ENCODE measurements at places on chromosomes 1 and 21.

GRCh38 chr1:161198897-161199431 is at the start of gene ADAMTS4:
Gene ADAMTS4 (minus strand): TSS chr1:161199054. CDS start chr1:161198627, 427 bp downstream.
- DNase-seq: no peak

DNA sequence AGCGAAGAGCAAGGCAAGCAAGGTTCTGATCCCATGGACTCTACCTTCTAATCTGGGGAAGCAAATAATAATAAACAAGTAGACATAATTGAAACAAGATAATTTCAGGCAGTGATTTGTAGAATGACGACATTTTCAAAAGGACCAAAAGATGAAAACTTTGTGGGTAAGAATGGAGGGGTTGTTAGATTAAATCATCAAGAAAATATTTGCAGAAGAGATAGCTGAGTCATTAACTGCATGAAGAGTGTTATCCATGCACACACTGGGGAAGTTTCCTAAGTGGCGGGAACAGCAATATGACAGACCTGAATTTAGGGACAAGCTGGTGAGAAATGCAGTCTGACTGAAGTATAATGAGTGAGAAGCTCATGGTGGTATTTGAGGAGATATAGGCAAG is 583.1 kb upstream of the RGS18 start:
- no peak for DNase-seq

DNA sequence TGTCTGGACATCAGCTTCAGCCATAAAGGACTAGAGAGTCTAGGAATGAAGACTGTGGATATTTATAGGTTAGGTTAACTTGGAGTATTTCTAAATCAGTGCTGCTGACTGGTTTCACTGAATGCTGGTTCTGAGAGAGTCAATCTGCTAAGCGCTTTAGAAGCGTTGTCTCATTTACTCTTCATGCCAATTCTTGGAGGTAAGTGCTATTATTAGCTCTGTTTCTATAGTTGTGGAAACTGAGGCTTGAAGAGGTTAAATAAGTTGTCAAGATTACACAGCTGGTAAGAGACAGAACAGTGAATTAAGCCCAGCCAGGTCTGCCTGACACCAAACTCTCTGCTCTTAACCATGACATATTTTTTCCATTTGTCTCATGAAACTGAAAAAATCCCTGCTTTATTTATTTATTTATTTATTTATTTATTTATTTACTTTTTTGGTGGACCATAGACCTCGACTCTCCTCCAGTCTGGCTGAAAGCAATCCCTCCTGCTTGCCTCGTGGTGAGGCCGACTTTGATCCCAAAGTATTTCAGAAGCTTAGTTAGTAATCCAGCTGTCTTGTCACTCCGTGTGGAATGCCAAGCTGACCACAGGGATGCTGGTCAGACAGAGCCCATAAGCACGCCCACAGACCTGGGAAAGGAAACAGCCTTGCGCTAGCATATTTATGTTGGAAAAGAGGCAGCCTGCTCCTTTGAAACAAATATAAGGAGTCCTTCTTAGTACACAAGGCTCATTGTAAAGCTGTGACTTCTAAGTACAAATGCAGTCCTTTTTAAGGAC is 16.9 kb downstream of the NTMT2 start:
- no peak for DNase-seq

DNA sequence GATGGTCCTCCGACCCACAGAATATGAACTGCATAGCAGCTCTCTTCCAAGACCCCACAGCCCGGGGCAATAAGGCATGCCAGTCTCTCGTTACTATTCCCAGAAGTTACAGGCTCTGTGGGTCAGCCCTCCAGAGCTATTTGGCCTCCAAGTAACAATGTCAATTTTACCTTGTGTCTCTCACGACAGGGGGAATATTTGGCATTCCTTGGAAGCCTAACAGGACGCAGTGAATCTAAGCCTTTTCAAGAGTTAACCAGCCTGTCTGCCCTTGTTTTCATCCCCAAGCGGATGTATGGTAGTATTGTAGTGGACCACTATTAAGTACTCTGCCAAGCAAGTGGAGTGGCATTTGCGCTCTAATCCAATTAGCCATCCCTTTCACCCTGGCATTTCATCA is 24.4 kb upstream of the GNG4 start:
- DNase-seq: no peak

- DNase-seq: no peak
These were observed 7.1 kb downstream of the GIPC2 start for GRCh38 chr1:78052685-78053405.

- DNase-seq: no peak
These were observed 343.2 kb upstream of the ZP4 start for GRCh38 chr1:238233966-238234365.

GRCh38 chr21:30211071-30211470 is 4.8 kb downstream of the CLDN8 start:
- DNase-seq: no peak

GRCh38 chr1:201429736-201430501 is 8.4 kb upstream of the TNNI1 start:
- no peak for DNase-seq

- no peak for DNase-seq
These were observed 37.5 kb downstream of the SPAG17 start for GRCh38 chr1:118147522-118147921.

GRCh38 chr1:64042331-64043100 is 160.9 kb upstream of the UBE2U start:
- peak; percentile 73 for DNase-seq

GRCh38 chr1:234599617-234600417 is 10.2 kb downstream of the IRF2BP2 start:
- DNase-seq: peak; percentile 80

- no peak for DNase-seq
These were observed 54.4 kb upstream of the ADARB1 start for GRCh38 chr21:45019887-45020537.

GRCh38 chr1:59151860-59152259 is 145.0 kb upstream of the FGGY start:
- no peak for DNase-seq

- DNase-seq: no peak
These were observed 217.9 kb downstream of the NEGR1 start for GRCh38 chr1:72064196-72065075.

DNA sequence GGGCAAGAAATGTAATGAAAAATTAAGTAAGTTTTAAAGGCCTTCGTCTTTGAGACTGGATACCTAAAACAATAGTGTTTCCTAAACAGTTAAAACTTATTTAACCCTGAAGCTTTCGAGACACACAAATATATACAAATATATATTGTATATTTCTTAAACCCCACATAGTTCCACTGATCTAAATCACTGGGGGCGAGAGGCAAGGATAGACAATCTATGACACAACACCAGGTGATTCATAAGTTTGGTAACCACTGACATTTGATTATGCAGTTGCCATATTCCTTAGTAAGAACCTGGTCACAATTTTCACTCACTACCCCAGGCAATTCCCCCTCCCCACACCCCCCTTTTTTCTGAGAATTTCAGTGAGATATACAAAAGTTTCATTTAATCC is 55.3 kb upstream of the BOLA1 start:
- peak; percentile 4 for DNase-seq

- DNase-seq: peak; percentile 35
These were observed 12.6 kb downstream of the PYCR2 start for GRCh38 chr1:225911191-225912130.

DNA sequence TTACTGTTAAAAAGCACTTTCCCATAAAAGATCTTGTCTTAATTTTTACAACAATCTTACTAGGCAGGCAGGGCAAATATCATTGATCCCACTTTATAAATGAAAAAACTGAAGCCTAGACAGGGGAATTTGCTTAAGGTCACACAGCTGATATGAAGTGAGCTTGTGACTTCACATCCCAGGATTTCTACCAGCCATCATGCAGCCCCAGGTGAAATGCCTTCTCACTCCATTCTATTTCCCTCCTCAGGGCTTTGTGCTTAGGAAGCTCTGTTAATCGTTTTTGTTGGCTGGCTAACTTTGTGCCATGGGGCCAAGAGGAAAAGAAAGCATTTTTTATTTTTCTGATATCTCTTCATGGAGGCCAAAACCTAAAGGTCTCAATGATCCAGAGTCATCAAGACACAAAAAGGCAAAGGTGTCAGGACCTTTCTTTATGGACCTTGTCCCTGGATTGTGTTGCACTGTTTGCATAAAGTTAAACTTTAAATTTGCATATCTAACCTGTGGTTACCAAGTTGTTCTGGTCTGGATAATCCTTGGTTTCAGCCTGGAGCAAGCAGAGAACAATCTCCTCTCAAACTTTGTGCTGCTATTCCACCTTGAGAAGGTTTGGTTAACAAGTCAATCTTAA is 44.8 kb upstream of the ZNF326 start:
- no peak for DNase-seq

GRCh38 chr1:44135886-44136285 is 5.5 kb downstream of the KLF18 start:
- DNase-seq: no peak

DNA sequence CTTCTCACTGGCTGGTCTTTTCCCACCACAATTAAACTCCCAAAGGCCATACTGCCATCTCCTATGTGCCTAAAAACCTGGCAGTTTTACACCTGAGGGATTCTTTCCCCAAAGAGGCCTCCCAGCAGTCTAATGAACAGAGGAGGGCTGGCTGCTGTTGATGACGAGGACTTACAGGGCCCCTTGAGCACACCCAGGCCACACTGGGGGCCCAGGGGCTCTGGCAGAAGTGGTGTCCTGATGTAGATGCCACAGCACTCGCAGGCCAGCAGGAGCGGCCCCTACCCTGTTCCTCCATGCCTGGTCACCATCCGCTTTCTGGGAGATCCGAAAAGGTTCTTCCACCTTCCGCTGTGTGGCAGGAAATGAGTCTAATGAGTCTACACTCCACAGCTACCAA is 24.2 kb downstream of the POFUT2 start:
- no peak for DNase-seq

GRCh38 chr1:174399211-174399610 is 48.6 kb upstream of the GPR52 start:
- DNase-seq: no peak

GRCh38 chr1:97907886-97908285 is 12.9 kb downstream of the DPYD start:
- no peak for DNase-seq

- peak; percentile 94 for DNase-seq
These were observed at the start of gene RWDD3 for GRCh38 chr1:95233737-95234500. Gene RWDD3 (plus strand): TSS chr1:95234210. CDS start chr1:95234231, 21 bp downstream.

- no peak for DNase-seq
These were observed 49.7 kb upstream of the B3GALT5 start for GRCh38 chr21:39562791-39563770.

DNA sequence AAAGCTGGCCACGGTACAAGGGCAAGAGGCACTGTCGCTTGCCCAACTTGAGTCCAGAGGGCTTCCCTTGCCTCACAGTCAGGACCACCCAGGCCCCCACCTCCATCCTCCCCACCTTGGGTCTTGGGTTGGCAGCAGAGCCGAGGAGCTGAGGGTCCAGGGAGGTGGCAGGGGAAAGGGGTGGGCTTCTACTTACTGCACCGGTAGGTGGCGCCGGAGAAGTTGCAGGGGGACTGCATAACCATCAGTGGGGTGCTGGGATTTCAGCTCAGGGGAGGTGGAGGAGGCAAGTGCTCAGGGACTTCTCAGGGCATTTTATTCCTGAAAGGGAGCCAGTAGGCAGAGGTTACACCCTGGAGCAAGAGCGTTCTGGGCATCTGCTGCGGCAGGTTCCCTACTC is 44.0 kb downstream of the TRIM62 start:
- DNase-seq: no peak

GRCh38 chr1:62588000-62588399 is 9.3 kb upstream of the ANGPTL3 start:
- DNase-seq: no peak

GRCh38 chr1:226293553-226293920 is 15.4 kb downstream of the LIN9 start:
- no peak for DNase-seq

GRCh38 chr21:44761011-44761729 is 40.5 kb downstream of the UBE2G2 start:
- DNase-seq: no peak

GRCh38 chr1:32465578-32465933 is 684 bp downstream of the ZBTB8B start:
- no peak for DNase-seq

DNA sequence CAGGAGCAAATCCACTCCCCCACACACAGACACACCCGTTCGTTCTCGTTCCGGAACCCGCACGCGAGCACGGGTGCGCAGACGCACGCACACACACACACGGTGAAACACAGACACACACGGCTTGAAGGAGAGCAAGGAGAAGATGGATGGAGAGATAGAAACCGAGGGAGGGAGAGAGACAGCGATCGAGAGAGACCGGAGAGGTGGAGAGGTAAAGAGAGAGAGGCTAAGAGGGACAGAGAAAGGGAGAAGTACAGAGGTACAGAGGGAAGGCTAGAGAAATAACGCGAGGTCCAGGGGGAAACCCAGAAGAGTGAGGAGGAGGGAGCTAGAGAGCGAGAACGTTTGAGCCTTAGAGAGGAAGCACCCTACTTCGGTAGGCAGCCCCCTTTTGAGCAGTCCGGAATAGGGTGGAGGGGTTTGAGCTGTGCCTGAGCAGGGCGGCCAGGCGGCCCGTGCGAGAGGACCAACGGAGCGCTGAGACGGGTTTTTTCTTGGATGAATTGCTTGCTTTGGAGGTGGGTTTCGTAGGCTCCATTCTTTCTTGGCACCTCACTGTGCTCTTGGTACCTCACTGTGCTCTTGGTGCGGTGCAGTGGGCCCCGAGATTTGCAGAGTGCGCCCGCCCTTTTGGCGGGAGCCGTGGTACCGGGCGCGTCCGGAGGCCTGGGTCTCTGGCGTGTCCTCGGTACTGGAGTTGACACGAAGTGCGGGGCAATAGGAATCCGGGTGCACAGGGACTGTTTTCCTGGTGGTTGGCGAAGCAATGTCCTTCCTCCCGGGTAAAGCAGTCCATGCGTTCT is 88.4 kb upstream of the RHOU start:
- DNase-seq: no peak

DNA sequence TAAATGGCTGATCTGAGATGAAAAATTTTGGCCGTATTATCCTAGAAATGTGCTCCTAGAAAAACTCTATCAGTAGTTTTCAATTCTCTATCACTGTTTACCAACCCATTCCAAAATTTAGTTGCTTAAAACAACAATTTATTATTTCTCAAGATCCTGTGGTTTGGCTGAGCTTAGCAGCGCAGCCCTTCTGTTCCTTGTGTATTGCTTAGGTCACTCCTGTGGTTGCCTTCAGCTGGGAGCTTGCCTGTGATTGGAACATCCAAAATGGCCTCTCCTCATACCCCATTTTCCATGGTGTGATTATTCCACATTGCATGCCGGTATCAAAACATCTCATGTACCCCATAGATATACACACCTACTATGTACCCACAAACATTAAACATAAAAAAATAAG is 22.8 kb upstream of the STUM start:
- no peak for DNase-seq
